Psoas muscle (tissue), 8 donors: ENCODE measurements at places on chromosomes 1 and 21. TPM values are rescaled to one million over a fixed set of nuclear protein-coding genes. Genes with fewer than 3 reads are reported as not detected.

Gene DISP3
- total RNA-seq = 0.04 TPM

Gene PIK3C2B
- total RNA-seq = 13.9 TPM

Gene TNFSF4
- total RNA-seq = 0.08 TPM

- H3K36me3 ChIP-seq = no peaks in the 10 kb centered on the region
- H3K27me3 ChIP-seq = no peaks in the 10 kb centered on the region
- no peak overlapping the region for H3K27ac ChIP-seq
- H3K4me1 ChIP-seq = no peaks in the 10 kb centered on the region
- H3K4me3 ChIP-seq = no peak overlapping the region
Observed at GRCh38 chr1:94729267-94729666, 90.9 kb upstream of the SLC44A3 start.

DNA sequence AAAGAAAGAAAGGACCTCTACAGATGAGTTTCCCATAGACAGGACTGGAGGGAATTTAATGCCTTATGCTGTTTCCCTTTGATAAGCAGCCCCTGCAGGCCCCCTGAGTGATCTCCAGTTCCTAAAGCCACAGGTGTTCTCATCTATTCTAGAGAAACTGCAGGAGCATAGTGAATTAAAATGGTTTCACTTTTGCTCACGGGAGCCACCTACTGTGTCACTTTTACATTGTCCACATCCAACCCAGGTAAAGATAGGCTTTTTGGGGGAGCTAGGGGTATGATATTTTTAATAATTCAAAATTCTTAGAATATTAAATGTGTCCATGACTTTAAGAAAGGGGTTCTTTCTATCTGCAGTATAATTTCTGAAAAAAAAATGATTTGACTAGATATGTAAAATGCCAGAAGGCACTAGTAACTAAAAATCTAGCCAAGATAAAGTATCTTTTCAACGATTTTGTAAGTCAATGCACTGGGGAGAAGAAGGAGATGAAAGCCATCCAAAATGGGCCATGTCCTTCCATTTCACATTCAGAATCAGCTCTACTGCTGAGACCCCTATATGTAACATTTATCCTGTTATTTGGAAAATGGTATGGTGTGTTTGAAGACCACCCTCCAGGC lies 267.3 kb upstream of the DUSP10 start:
- no peak overlapping the region for H3K4me3 ChIP-seq
- DNase-seq = no peak
- H3K27me3 ChIP-seq = no peaks in the 10 kb centered on the region
- H3K36me3 ChIP-seq = no peaks in the 10 kb centered on the region
- H3K27ac ChIP-seq = no peak overlapping the region

DNA sequence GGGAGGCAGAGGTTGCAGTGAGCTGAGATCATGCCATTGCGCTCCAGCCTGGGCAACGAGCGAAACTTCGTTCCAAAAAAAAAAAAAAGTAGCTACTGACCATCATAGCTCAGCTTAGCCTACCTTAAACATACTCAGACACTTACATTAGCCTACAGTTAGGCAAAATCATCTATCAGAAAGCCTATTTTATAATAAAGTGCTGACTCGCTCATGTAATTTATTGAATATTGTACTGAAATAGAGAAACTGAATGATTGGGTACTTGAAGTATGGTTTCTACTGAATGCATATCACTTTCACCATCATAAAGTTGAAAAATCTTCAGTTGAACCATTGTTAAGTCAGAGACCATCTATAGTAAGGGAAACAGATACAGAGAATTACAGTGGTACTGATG lies 93.9 kb upstream of the BMP8A start:
- no peaks in the 10 kb centered on the region for H3K27me3 ChIP-seq
- no peak overlapping the region for H3K4me3 ChIP-seq
- no peak for DNase-seq
- peaks cover 49% of the 10 kb centered on the region for H3K4me1 ChIP-seq

DNA sequence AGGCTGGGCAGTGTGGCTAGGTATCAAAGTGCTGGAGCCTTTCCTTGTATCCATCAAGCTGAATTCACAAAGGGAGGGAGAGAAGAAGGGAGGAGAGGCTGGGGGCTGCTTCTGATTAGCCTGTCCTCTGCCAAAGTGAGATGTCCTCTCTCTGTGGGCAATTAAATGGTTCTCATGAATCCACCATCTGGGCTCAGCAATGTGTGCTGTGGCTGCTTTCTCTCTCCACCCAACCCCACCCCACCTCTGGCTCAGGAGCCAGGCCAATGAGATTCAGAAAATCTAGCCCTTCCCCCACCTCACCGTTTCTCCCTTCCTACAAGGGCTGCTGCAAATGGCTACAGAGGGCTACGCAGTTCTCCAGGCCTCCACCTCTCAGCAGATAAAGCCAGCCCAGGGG lies 154.6 kb downstream of the TENT5C start:
- H3K4me1 ChIP-seq = peaks cover 4% of the 10 kb centered on the region
- DNase-seq = no peak
- H3K27ac ChIP-seq = no peak overlapping the region
- H3K27me3 ChIP-seq = no peaks in the 10 kb centered on the region

- no peak for DNase-seq
- no peaks in the 10 kb centered on the region for H3K27me3 ChIP-seq
- no peaks in the 10 kb centered on the region for H3K36me3 ChIP-seq
- H3K4me3 ChIP-seq = no peak overlapping the region
Observed at GRCh38 chr21:45104560-45104959, 30.2 kb downstream of the ADARB1 start.

DNA sequence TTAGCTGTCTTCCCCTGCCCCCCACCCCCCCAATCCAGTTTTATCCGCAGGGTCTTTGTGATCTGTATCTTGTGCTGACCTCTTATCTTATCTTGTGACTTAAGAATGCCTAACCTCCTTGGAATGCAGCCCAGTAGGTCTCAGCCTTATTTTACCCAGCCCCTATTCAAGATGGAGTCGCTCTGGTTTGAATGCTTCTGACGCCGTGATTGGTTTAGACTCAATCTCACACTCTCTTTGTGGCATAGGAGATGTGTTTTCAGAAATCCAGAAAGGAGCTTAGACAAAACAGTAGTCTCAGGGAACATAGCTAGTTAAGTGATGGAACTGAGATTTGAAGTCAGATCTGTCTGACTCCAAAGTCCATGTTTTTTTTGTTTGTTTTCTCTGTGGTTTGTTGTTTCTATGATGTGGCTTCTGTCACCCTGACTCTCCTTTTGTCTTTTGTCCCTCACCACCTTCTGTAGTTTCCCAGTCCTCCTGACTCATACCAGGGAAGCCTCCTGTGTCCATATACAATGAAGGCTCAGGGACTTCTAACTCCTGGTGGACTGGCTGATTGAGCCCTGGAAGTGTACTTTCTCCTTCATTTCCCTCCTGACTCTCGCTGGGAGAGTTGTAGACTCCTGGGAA lies 18.1 kb upstream of the USP24 start:
- peaks cover 23% of the 10 kb centered on the region for H3K4me1 ChIP-seq
- no peaks in the 10 kb centered on the region for H3K27me3 ChIP-seq
- H3K27ac ChIP-seq = no peak overlapping the region
- H3K4me3 ChIP-seq = no peak overlapping the region
